Body of pancreas (tissue), 4 donors: ENCODE measurements at places on chromosomes 6 and 20. TPM values are rescaled to one million over a fixed set of nuclear protein-coding genes. Genes with fewer than 3 reads are reported as not detected.

FOXF2 gene
- 0.26 TPM for total RNA-seq

CRYBG1 gene
- 11.5 TPM for total RNA-seq

DNA sequence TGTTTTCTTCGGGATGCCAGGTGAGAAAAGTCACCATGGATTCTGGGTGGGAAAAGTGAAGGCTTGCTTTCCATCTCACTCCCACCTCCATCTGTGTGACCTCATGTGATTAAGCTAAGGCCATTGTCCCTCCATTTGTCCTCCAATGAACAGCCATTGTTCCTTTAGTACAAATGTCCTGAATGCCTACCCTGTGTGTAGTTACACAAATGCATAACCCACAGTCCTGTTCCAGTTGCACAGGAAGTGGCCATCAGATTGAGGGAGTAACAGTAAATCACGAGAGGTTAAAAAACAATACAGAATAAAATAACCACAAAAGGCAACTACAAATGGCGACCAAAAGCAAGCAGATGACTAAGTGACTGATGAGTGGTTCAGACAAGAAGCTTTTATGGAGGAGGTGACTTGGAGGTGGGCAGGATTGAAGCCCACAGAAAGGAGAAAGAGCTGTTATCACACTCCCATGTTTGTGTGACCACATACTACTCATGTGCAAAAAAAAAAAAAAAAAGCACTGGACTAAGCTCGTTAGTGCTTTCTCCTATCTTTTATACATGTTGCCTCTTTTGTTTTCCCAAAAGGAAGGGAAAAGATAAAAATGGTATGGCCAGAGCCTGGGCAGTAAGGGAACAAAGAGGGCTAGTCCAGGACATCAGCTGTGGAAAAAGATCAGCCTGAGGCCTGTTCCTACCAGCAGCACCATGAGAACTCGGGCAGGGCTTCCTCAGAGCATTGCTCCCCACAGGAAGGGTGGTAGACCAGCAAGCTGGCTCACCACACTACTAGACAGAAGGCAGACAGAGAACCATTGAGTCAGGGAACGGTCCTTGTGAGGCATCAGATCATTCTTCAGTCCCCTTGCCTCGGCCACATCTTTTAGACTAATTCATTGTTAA lies 111.0 kb downstream of the TFAP2A start:
- no peaks in the 10 kb centered on the region for H3K36me3 ChIP-seq
- H3K4me1 ChIP-seq = no peaks in the 10 kb centered on the region
- H3K27me3 ChIP-seq = no peaks in the 10 kb centered on the region
- no peak overlapping the region for H3K4me3 ChIP-seq
- no peak overlapping the region for H3K27ac ChIP-seq
- no peak for DNase-seq

SEMG1 gene
- total RNA-seq = not detected

GRCh38 chr6:161411265-161411944 lies 137.5 kb upstream of the AGPAT4 start:
- H3K4me1 ChIP-seq = peaks cover 24% of the 10 kb centered on the region
- no peaks in the 10 kb centered on the region for H3K27me3 ChIP-seq
- no peaks in the 10 kb centered on the region for H3K36me3 ChIP-seq
- no peak overlapping the region for H3K4me3 ChIP-seq
- no peak for DNase-seq
- no peak overlapping the region for H3K27ac ChIP-seq

MLN gene
- not detected for total RNA-seq

DNA sequence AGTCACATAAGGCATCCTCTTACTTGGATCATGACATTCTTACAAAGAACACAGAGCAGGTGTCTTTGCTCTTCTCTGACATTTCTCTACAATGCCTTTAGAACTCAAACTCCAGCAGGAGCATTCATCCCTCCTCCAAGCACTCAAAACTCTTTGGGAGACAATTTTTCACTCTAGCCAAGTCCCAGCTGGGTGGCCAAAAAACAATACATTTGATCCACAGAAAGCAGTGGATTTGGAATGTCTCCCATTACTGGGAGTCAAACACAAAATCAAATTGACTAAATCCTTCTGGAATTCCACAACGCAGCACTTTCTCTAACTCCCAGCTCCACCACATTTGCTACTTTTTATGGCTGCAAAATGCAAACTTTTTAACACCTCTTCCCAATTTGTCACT lies 108.6 kb upstream of the VGLL2 start:
- no peak overlapping the region for H3K4me3 ChIP-seq
- H3K27ac ChIP-seq = no peak overlapping the region
- no peaks in the 10 kb centered on the region for H3K36me3 ChIP-seq
- no peaks in the 10 kb centered on the region for H3K4me1 ChIP-seq
- H3K27me3 ChIP-seq = no peaks in the 10 kb centered on the region

IL17F gene
- total RNA-seq = not detected

DNA sequence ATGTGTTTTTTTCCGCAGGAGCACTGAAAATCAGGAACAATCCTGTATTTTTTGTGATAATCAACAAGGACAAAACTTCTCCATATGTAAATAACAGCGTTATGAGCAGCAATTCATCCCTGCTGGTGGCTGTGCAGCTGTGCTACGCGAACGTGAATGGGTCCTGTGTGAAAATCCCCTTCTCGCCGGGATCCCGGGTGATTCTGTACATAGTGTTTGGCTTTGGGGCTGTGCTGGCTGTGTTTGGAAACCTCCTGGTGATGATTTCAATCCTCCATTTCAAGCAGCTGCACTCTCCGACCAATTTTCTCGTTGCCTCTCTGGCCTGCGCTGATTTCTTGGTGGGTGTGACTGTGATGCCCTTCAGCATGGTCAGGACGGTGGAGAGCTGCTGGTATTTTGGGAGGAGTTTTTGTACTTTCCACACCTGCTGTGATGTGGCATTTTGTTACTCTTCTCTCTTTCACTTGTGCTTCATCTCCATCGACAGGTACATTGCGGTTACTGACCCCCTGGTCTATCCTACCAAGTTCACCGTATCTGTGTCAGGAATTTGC lies at the start of gene TAAR6:
TAAR6 (plus strand) TSS at position 102 of the 557 bp plus-strand sequence; CDS start at position 102, 0 bp downstream.
- H3K27ac ChIP-seq = no peak within 1 kb of the TSS
- H3K27me3 ChIP-seq = no peaks in the 10 kb centered on the region
- no peaks in the 10 kb centered on the region for H3K36me3 ChIP-seq
- DNase-seq = no peak
- H3K4me1 ChIP-seq = no peaks in the 10 kb centered on the region

DNA sequence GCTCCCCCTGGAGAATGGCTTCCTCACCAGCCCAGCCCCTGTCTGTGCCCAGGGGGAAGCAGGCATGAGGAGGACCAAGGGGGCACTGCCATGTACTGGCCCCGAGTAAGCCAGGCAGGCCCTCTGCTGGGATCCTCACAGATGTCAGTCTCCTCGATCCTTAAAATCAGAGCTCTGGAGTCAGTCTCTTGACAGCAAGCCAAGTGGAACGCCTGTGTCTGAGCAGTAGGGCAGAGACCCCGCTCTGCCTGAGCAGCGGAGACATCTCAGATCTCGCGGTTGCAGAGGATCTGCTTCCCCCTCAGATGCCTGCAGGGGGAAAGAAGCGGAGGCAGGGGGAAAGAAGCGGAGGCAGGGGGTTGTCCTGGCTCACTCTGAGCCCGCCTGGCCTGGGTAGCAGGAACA lies 92.6 kb downstream of the SNX5 start:
- H3K4me1 ChIP-seq = peaks cover 37% of the 10 kb centered on the region
- H3K27ac ChIP-seq = peak overlapping the region; percentile 82
- H3K4me3 ChIP-seq = no peak overlapping the region
- no peak for DNase-seq
- H3K27me3 ChIP-seq = no peaks in the 10 kb centered on the region

DNA sequence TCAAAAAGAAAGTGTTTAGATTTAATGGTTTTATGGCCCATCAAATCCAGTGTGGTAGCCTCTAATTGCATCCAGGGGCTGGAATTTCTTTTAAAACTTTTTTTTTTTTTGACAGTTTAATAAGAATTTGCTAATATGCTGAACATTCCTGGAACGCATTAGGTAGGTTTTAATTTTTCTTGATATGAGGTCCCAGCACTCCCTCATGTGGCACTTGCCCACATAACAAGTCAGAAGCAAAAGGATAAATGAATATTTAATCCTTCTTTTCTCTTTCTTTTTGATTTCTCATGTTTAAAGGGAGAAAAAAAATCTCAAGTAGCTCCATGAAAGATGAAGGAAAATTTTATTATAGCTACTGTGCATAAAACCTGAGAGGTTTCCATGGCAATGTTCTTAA lies 13.5 kb downstream of the HAO1 start:
- no peaks in the 10 kb centered on the region for H3K27me3 ChIP-seq
- H3K27ac ChIP-seq = no peak overlapping the region
- DNase-seq = peak; percentile 9
- H3K4me3 ChIP-seq = no peak overlapping the region

TSBP1 gene
- not detected for total RNA-seq

GRCh38 chr20:50980851-50981713 lies 22.5 kb downstream of the MOCS3 start:
- no peak overlapping the region for H3K4me3 ChIP-seq
- no peaks in the 10 kb centered on the region for H3K36me3 ChIP-seq
- no peak overlapping the region for H3K27ac ChIP-seq
- no peaks in the 10 kb centered on the region for H3K4me1 ChIP-seq
- no peaks in the 10 kb centered on the region for H3K27me3 ChIP-seq

DNA sequence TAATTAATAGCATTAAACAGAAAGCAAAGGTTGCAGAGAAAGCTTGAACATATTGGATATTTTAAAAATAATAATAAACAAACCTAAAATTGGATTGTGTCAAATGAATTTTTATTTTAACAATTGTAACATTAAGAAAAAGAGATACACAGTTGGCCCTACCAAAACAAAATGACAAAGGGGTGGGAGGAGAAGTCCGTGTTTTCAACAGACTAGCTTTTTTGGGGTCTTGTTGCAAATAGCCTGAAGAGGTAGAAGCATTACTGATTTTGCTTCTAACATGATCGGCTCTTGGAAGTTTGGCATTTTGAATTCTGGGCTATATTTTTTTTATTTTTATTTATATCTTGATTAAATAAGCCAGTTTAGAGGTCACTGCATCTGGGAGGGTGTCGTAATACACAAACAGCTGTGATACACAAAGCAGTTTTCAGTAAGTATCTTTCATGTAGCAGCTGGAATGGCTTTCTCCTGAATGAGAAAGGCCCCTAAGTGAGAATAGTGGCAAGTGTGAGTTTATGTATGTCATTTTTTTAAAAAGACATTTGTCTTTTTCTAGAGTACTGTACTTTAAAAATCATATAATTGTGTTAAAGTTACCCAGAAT lies 85.5 kb upstream of the ZNF217 start:
- no peaks in the 10 kb centered on the region for H3K36me3 ChIP-seq
- peaks cover 32% of the 10 kb centered on the region for H3K4me1 ChIP-seq
- no peak for DNase-seq
